NCI-H1048 (cell line): ENCODE measurements at places on chromosomes 4 and X.

GRCh38 chrX:31280580-31280979 is 208.7 kb upstream of the FTHL17 start:
- no peak for DNase-seq

GRCh38 chr4:139142087-139142486 is 34.9 kb downstream of the ELF2 start:
- no peak for DNase-seq

GRCh38 chr4:143308377-143308776 is 28.3 kb upstream of the GAB1 start:
- DNase-seq, result no peak

DNA sequence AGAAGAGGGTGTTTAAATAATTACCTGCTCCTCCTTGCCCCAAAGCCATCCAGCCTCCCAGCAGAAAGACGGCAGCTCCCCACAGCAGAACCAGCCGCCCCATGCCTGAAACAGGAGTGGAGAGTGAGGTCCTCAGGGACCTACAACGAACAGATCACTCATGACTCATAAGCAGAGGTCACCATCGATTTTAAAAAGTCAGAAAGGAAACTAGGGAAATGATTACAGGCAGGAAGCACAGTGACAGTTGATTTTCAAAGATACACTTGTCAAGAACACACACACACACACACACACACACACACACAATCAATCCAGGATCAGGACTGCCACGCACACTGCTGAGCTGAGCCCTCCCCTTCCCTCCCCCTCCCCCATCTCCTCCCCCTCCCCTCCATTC is at the start of gene CRLF2:
CRLF2 (minus strand) TSS at position 118 of the 400 bp plus-strand sequence; CDS start at position 103, 15 bp downstream.
- DNase-seq, result no peak

- no peak for DNase-seq
Observed at GRCh38 chr4:163331629-163332376, 593 bp downstream of the NPY1R start.

DNA sequence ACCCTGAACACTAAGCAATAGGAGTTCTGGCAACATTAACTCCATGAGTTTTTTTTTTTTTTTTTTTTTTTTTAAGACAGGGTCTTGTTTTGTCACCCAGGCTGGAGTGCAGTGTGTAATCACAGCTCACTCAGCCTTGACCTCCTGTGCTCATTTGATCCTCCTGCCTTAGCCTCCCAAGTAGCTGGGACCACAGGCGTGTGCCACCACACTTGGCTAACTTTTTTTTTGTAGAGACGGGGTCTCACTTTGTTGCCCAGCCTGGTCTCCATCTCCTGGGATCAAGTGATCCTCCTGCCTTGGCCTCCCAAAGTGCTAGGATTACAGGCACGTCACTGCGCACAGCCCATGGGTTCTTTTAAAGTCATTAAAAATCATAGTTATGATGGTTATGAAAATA is 5.1 kb downstream of the RHOH start:
- no peak for DNase-seq

DNA sequence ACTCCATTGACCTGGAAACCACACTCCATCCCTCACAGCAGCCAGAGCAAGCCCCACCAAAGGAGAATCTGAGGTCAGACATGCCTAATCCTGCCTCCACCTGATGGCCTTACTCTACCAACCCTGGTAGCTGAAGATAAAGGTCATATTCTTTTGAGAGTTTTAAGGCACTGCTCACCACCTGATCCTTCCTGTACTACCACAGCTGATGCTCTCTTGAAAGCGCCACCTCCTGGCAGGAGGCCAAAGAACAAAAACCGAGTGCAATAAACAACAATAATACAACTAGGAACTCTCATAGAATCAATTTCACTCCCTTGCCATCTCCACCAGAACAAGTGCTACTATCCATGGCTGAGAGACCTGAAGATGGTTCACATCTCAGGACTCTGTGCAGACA is 301.6 kb downstream of the NAF1 start:
- no peak for DNase-seq

DNA sequence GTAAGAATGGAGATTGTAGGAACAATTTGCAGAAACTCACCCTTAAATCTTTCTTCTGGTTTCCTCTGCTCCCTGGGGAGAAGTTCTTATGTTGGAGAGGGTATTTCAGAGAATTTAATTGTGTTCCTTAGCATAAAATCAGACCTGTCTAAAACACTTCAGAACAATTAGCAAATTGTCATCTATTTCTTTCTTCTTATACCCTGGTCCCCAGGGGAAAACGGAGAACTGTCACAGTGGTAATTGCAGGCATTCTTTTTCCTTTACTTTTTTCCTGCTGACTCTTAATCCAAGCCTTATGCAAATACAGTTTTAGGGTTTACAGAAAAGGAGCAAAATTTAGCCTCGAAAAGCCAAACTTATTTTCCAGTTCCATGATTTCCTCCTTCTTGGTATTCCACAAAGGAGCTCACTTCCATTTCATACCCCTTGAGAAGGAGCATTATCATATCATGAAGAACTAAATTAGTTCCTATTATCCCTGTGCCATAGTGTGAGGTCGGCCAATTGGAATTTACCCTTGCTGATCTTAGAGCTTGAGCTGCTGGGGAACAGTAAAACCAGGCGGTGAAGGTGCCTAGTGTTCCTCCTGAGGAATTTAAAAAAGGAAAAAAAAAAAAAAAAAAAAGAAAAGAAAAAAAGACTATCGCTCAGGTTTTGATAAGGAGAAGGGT is 173.8 kb downstream of the IL15 start:
- no peak for DNase-seq

GRCh38 chr4:186726426-186727168 is 2.9 kb upstream of the FAT1 start:
- DNase-seq, result peak; percentile 27

DNA sequence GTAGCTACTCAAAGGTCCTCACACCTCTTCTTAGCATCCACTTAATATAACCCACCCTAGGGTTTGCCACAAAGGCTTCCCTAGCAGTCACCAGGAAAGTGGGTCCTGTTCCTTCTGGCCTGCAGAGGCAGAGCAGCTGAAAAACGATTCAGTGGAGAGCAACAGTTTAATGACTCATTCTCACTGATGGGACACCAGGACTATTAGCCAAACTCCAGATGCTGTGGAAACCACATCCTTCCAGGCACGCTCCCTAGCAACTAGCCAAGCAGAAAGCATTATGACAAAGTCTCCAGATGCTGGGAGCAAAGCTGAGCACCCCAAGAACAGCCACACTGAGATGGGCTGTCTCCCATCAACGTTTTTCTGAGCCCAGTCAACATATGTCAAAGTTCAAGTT is 30.3 kb upstream of the UTP14A start:
- DNase-seq, result no peak

GRCh38 chr4:30642567-30642966 is 77.6 kb upstream of the PCDH7 start:
- DNase-seq, result no peak

DNA sequence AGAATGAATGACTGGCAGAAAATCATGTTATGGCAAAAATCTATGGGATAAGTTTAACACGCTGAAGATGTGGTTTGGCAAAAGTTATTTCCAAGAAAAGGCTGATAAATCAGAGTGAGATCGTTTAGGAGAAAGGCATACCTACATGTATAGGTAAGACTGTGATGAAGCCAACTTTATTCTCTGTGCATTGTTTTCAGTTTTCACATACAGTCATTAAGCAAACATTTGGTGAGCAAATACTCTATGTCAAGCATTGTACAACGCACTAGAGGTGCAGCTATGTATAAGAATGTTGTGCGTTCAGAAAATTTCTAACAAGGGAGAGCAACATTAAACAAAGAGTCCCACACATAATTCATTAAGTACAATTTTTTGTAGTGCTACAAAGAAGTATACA is 121.7 kb downstream of the TEX13A start:
- no peak for DNase-seq

DNA sequence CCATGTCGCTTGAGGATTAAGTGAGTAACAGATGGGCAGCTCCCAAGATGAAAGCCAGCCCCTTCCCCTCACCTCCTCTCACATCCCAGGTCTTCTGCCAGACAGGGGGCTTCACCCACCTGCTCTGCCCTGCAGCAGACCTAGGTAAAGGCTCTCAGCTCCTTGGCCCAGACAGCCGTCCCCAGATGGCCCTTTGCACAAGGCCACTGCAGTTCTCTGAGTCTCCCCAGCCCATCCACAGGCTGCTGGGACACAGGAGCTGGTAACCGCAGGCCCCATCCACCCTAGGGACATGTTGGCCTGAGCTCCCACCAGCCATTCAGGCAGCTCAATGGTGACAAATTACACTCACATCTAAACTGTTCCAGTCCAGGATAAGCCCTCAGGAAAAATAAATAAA is 15.3 kb downstream of the C4orf50 start:
- no peak for DNase-seq

DNA sequence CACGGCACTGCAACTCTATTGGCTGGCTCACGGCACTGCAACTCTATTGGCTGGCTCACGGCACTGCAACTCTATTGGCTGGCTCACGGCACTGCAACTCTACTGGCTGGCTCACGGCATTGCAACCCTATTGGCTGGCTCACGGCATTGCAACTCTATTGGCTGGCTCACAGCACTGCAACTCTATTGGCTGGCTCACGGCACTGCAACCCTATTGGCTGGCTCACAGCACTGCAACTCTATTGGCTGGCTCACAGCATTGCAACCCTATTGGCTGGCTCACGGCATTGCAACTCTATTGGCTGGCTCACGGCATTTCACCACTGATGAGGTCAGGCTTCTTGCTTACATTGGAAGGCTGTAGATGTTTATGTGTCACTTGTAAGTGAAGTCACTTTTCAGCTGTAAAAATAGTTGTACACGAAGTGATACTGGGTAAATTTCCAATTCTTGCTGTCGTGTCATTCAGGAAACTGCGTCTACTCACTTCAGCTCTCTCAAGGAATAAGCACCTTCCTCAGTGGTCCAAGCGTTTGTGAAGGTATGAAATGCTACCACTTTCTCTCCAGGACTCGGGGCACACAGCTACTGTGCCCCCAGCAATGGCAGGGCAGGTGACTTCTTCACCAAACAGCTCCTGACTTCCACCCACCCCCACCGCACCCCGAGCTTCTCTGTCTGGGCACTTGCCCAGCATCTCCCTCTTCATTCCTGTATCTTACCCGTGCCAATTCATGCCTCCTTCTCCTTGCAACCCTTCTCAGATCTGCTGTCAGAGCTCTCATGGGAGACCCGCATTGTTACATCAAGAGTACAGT is 141.3 kb downstream of the AFAP1 start:
- DNase-seq, result no peak
